HAP-1 (cell line): ENCODE measurements at places on chromosomes 2 and 18.

- DNase-seq = no peak
Observed at GRCh38 chr18:77102259-77103040, 30.1 kb downstream of the MBP start.

- DNase-seq = no peak
Observed at GRCh38 chr2:150889141-150889540, 372.5 kb downstream of the RBM43 start.

GRCh38 chr2:29579495-29580169 lies 341.8 kb downstream of the ALK start:
- DNase-seq = no peak

DNA sequence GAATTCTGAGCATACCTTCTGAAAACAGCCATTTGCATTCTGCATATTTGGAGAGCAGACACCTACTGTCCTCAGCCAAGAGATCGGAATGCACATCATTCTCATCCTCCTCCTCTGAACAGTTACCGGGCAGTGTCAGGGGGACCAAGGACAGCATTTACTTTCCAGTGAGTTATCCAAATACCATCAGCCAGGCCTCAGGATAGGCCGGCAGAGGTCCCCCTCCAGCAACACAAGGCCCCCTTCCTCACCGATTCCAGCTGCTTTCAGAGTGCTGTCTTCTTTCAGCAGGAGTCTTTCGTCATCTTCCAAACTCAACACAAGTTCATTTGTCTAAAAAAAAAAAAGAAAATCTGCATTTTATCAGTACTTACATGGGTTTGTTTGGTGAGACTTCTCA lies 55.3 kb downstream of the C2orf76 start:
- DNase-seq = no peak

DNA sequence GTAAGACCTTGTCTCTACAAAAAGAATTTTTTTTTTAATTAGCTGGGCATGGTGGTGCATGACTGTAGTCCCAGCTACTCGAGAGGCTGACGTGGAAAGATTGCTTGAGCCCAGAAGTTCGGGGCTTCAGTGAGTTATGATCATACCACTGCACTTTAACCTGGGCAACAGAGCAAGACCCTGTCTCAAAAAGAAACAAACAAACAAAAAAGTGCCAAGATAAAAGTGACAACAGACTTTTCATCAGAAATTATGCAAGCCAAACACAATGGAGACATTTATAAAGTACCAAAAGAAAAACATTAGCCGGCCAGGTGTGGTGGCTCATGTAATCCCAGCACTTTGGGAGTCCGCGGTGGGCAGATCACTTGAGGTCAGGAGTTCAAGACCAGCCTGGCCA lies 26.7 kb downstream of the HADHA start:
- no peak for DNase-seq

DNA sequence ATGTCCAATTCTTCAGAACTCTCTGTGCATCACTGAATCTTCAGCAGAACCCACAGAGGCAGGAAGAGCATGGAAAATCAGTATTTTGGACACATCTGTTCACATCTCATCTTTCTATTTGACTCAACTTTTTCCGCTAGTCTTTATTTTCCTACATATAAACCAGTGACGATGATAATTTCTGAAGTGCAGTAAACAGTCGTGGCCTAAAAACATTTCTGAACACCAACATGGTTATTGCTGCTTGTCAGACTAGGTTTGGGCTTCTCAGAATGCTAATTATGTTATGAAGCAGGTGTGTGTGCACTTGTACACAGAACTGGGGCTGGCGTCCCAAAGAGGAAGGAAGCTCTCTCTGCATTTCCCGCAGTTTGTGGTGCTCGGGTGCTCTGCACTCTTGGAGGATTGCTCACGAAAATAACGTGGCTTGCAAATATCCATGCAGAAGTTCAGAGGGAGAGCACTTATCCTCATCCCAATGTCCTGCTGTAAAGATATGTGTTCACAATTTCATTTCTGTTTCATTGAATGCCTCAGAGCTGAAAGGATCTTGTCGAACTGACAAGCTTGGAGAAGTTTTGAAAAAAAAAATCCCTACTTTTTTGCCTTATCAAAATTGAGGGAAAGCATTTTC lies 50.8 kb downstream of the EDAR start:
- no peak for DNase-seq

DNA sequence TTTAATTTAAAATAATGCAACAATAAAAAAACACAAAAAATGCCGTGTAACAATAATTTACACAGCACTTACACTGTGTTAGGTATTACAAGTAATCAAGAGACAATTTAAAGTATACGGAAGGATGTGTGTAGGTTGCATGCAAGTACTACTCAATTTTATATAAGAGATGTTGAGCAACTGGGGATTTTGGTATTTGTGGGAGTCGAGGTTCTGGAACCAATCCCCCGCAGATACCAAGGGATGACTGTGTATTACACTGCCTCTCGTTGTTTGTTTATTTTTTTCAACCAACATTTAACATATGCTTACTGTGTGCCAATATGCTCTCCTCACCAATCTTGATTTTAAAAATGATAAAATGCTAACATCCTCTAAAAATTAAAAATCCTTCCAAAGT lies 24.8 kb downstream of the MAP3K2 start:
- DNase-seq = no peak

DNA sequence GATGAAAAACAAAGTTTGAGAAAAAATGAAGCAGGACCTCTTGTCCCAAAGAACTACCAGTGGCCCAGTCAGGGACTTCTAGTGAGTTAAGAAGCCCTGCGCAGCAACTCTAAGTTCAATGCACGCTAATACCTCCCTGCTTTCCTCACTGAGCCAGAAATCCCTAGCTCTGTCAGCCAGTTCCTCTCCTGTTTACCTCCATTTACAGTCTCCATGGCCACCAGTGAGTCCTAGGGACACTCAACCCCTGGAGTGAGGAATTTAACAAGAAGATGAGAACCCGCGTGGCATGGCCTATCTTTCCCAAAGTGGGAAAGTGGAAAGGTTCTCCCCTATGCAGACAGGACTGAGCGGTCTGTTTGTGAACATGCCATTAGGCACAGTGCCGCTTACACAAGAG lies 31.0 kb downstream of the MRPL33 start:
- no peak for DNase-seq

DNA sequence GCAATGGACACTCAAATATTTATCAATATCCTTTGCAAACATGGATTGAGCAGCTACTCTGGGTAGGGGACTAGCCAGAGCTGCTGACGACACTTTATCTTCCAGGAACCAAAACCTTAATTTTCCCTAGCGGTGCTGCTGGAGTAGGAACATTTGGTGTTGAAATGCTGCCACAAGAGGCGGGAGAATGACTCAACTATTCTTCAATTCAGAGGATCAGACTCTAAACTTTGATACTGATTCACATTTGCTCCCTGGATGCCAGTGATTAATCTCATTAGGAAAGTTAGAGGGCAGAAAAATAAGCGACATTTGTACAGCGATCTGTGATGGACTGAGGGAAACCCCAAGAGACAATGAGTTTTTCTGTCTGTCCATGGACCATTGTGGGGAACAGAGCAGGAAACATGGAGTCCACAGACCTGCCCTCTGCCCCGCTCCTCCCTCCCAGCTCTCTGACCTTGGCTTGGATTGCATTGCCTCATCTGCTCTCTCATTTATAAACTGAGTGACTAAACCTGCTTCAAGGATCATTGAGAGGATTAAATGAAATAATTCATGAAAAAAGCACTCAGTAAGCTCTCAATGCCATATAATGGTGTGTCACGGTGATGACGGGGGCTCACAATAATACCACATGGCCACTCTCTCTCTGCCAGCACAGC lies 12.6 kb upstream of the EPB41L3 start:
- no peak for DNase-seq

- no peak for DNase-seq
Observed at GRCh38 chr2:98580656-98581284, 27.5 kb downstream of the COA5 start.

GRCh38 chr2:96083989-96084857 lies 32.1 kb downstream of the ADRA2B start:
- DNase-seq = no peak

- DNase-seq = no peak
Observed at GRCh38 chr2:31031132-31031706, 107.0 kb downstream of the GALNT14 start.

DNA sequence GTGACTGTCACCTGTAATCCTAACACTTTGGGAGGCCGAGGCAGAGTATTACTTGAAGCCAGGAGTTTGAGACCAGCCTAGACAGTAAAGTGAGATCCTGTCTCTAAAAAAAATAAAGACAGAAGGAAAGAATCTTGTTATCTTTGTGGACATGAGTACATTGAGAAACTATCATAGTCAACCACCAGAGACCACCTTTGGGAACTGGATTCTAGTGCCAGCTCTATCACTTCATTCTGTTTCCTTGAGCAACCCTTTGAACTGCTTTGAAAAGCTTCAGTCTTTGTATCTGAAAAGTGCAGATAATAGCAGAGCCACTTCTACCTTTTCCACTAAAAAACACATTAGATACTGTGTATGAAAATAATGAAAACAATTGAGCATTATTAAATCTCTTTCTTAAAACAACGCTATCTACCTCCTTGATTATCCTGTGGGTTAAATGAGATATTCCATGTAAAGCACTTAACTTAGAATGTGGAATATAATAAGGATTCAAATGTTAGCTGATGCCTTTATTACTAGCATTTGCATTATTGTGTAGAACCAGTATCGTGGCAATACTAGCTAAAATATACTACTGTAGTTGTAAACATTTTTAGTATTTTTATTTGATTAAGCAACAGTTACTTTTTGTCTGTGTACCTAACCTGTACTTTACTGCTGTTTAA lies 8.8 kb downstream of the GORASP2 start:
- DNase-seq = no peak

- DNase-seq = no peak
Observed at GRCh38 chr2:64792995-64793639, 139.4 kb upstream of the SERTAD2 start.

DNA sequence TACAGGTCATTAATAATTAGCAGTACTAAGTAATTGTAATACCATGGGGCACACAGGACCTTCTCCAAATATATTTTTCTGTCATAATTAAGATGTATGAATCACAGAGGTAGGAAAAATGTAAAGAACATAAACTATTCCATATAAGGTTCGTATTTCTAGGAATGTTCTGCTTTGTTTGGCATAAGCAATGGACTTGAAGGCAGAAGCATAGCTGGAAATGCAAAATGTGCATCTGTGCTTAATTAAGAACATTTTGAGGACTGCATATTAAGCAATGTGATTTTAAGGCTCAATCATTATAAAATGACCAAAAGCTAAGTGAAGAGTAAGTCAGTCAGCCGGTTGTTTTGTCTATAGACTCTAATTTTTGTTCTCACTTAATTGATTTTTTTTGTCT lies 123.2 kb downstream of the RBM43 start:
- DNase-seq = no peak
